ENCODE measurements at places on chromosomes 4 and X. TPM values are rescaled to one million over a fixed set of nuclear protein-coding genes. Genes with fewer than 3 reads are reported as not detected.

DNA sequence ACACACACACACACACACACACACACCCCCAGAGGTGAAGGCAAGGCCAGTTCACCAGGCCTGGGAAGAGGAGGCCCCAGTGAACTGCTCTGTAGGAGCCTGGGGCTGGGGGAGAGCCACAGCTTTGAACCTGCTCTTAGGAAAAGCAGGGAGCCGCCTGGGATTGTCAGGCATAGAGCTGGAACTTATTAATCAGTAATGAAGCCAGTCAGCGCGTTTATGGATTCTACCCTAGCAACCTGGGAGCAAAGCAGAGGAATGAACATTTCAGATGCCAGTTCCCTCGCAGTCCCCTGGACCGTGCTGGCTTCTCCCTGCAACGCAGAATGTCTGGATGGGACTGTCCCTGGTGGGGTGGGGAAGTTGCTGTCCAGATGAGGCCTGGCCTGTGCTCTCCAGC is 45.3 kb upstream of the DDX3X start:
- no peak for DNase-seq

GRCh38 chr4:3315566-3315965 is 22.7 kb downstream of the RGS12 start:
- no peak for DNase-seq

DNA sequence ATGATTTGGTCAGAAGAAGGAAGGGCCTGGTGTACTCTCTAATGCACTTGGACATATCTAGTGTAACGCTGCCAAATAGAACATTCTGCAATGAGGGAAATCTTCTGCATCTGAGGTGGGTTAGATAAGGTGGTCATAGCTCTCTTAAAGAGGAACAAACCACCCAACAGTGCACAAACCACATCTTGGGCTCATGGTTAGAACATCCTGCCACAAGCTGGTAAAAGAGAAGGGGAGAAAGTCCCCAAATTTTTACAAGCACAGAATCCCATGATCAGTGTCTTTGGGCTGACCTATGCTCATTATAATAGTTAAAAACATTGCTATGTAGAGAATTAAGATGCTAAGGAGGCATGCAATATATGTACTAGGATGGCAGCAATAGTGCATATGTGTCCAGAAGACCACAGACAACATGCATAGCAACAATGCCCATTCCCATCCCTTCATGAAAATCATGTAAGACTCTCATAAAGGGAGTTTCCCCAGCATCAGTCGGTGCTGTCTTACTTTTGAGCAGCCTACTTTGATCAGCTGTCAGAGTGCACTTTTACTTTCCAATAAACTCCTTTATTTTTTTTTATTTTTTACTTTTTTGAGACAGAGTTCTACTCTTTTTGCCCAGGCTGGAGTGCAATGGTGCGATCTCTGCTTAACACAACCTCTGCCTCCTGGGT is 99.7 kb upstream of the SLC7A11 start:
- DNase-seq: no peak

- DNase-seq: no peak
These were observed 130.3 kb upstream of the GALNT7 start for GRCh38 chr4:173038192-173038896.

Gene MAGEA2B
- total RNA-seq: not detected

GRCh38 chr4:5292101-5292500 is 240.8 kb downstream of the STK32B start:
- no peak for DNase-seq

Gene THAP9
- total RNA-seq: 3.6 TPM

DNA sequence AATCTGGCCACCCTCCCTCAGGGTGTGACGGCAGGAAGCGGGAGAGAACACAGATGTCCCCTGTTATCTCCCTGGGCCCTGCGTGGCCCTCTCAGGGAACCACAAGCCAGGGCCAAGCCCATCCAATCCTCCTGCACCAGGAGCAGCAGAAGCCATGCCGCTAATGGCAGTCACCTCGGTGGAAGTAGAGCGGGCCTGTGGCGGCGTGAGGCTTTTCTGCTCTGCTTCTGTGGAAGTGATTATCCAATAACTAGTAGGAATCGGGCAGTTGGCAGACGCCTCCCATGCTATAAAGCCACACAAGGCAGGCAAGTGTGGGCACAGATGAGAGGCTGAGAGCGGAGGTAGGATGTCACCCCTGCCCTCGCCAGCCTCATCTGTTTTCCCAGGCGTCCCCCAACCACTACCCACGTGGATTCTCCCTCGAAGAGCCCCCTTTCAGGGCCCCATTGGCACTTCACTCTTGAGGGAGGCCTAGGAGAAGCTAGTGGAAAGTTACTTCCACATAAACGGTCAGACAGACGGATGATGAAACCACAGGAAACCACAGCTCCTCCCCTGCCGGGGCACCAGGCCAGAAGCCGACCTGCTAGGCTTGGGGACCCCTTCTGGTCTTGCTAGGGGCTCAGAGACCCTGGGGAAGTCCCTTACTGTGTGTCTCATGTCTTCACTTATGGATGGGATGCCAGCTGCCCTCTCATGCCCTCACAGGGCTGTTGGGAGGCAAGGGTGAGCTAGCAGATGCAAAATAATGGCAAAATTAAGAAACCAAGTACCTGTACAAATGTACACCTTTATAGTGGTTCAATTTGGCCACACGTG is 18.8 kb upstream of the TMSB4X start:
- DNase-seq: peak; percentile 85

All from MCF 10A (cell line).